ENCODE measurements at places on chromosomes 5 and 9.

DNA sequence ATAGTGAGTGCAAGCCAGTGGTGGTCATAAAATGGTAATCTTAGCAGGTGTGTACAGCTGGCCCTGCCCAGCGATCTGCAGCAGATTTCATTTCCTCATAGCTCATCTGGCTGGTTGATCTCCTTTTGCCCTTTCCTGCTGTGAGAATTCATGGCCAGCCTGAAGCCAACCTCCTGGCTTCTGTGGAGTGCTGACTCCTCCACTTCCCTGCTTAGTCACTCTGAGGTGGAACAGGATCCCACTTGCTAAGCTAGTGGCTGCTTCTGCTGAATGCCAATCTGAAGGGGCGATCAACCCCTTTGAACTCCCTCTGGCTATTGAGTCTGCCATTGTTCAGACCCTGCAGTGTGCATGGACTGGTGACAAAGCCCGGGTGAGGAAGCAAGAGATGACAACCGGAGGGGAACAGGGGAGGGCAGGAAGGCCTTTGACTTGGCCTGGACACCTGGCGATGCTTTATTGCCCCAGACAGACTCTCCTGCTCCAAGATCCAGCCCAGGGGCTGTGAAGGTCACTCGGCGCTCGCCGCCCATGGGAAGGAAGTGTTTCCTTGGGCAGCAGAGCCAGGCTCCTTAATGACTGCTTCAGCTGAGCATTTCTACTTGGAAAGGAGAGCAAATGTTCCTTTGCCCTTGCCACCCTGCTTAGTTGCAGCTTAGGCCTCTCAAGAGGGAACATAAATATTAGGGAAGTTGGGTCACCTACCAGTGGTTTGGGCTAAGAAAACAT lies 341.1 kb downstream of the ZSWIM6 start:
- no peak for DNase-seq

DNA sequence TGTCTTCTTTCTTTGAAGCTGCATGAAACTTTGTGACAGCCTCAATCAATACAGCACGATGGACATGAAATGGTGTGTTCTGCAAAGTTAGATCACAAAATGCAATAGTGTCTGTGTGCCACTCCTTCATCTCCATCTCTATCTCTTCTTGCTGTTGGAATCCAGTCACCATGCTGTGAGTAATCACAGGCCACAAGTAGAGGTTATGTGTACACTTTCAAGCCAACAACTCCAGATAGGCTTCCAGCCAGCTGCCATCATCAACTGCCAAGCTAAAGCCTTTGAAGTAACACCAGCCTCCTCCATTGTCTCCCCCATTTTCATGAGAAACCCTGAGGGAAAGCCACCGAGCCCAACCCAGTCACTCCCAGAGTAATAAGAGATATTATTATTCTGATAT lies 360.6 kb downstream of the PTPRD start:
- no peak for DNase-seq

DNA sequence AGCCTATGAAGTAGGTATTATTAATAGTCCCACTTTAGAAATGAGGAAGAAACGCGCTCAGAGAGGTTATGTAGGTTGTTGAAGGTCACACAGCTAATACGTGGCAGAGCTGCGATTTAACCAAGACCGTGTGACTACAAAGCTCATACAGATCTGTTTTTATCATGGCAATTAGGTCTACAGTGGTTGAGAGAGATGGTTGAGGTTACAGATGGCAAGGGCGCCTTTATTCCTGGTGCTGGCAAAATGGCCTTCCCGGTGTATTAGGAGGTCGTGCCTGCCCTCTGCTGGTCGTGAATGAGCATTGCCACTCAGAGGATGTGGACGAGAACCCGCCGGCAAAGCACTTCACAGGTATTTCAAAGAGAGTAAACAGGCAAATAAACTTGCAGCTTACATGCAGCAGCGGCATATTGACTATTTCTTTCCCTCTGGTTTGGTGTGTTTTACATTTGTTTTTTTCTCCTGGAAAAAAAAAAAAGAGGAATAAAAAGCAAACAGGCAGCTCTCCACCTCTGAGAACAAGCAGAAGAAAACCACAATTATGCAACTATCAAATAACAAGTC lies 65.3 kb upstream of the EGFLAM start:
- DNase-seq, result peak; percentile 52

GRCh38 chr5:74056789-74057164 lies 430.8 kb downstream of the ARHGEF28 start:
- DNase-seq, result no peak

GRCh38 chr5:115366223-115366622 lies 69.8 kb upstream of the CCDC112 start:
- no peak for DNase-seq

DNA sequence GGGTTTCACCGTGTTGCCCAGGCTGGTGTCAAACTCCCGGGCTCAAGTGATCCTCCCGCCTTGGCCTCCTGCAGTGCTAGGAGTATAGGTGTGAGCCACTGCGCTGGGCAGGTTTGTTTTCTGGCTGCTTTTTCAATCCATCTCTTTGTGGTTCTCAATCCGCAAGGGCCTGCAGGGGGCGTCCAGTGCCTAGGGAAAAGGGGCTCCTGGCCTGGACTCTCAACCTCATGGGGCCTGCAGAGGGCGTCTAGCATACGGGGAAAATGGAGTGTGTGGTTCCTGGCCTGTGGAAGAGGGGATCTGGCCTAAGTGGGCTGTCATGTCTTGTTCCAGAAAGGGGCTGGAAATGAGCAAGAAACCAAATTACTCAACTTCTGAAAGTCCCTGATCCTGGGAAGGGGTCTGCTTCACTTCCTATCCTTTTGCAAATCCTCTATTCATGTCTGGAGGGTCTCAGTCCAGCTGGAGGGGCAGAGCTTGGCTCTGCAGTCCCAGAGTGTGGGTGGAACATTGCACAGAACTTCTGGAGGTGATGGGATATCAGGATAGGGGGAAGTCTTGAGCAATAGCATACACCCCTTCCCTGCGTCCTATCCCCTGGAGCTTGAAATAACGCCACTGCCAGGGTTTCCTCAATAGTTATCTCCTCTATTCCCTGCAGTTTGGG lies 12.7 kb upstream of the CCL27 start:
- DNase-seq, result peak; percentile 87

- no peak for DNase-seq
Observed at GRCh38 chr9:93859431-93860215, 95.5 kb downstream of the BARX1 start.

DNA sequence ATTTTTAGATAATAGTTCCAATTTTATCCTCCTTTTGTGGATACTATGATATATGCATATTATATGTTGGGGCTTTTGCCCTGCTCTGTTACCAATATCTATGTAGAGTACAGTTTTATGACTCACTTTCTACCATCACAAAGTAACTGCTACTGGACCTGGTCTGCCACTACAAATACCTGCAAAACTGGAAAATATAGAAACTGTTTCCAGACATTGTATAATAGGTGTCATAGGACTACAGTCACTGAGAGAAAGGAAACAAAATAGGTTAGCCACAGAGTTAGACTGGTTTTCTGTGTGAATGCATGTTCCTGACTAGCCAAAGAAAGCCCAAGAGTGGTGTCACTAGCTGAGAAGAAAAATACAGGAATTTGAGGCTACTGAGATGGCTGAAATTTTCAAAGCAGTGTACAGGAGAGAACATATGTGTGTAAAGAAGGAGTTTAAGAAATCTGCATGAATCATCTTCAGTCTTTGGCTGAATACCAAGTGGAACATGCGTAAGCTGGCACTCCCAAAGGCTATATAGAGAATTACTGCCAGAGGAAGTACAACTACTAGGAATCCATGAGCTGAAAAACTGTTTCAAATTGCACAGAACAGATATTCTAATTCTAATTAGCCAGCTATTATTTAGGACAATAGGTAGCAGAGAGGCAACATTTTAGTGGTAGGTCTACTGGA lies 29.0 kb upstream of the FAM174A start:
- no peak for DNase-seq

- no peak for DNase-seq
Observed at GRCh38 chr5:176379881-176380280, 8.5 kb downstream of the NOP16 start.

DNA sequence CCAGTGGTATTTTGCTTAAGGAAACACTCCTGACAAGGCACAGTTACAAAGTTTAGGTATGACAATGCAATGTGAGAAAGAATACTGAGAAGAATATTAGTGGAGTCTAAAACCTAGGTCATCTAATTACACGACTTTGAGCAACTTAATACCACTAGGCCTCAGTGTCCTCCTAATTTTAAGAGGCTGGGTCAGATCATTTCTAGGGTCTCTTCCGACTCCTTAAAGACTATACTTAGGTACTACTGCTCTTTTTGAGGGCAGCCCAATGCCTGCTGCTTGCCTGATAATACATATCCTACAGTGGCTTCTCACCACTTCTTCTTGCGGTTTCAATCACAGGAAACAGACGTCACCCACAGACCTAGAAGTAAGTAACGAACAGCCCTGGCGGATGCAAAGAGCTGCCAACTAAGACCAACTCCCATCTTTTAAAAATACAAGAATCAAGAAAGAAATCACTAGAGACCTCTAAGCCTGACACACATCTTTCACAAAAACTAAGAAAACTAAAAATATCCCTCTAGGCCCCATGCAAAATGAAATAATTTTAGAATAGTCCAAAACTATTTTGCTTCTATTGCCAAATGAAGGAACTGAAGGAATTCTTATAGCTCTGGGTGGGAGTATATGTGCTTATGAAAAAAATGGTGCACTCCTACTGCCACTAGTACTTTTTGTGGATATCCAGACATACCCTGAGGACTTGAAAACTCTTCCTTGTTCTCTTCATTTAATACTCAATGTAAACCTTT lies 13.1 kb downstream of the DIAPH1 start:
- no peak for DNase-seq

DNA sequence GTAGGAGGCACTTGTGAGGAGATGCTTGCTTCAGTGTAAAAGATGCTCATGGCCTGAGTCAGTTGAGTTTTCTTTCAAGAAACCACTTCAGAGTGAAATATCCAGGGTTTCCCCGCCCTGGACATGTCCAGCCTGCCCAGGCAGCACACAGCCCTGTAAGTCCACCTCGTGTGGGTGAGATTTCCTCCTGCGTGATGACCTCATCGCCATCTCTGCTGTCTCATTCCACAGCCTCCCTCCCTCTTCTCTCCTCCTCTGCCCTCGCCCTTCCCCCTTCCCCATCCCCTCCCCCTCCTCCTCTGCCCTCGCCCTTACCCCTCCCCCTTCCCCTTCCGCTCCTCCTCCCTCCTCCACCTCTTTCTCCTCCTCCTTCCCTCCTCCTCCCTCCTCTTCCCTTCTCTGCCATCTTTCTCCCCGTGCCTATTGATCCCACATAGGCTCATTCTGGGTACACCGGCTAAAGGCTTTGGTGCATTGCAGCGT lies 34.0 kb upstream of the NCS1 start:
- DNase-seq, result peak; percentile 41

DNA sequence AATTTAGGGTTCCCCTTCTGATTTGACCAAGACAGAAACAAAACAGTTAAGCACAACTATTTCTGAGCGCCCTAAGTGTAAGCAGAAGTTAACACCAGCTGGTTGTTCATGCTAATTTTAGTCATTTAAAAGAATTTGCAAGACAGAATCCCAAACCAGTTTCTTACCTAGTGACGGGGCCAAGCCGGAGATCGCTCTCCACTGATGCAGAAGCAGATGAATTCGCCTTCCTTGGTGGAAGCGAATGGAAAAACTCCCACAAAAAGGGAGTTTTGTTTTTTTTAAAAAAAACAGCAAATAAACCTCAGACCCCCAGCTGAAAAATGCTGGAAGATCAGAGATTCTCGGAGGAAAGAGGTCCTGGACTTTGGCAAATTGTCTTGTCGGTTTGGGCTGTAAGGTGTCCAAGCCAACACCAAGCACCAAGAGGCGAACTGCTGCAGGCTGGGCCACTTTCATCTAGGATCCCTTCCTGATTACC lies 47.4 kb upstream of the GLDC start:
- DNase-seq, result no peak

DNA sequence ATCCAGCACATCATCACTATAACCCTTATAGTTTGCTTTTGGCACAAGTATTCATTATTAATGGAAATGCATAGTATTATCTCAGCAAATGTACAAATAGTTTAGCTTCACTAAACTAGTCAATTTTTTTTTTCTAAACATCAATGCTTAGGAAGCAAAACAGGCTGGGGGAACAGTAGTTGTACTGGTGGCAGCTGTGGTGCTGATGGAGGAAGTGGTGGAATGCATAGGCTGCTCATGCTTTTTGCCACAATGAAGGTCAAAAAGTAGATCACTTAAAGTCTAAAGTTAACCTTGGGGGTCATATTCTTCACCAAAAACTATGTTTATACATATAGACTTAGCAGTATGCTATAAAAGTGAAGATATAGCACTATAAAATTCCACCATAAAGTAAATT lies 36.3 kb upstream of the CDKN2B start:
- no peak for DNase-seq

GRCh38 chr9:26033336-26033735 lies 355.1 kb upstream of the TUSC1 start:
- no peak for DNase-seq

DNA sequence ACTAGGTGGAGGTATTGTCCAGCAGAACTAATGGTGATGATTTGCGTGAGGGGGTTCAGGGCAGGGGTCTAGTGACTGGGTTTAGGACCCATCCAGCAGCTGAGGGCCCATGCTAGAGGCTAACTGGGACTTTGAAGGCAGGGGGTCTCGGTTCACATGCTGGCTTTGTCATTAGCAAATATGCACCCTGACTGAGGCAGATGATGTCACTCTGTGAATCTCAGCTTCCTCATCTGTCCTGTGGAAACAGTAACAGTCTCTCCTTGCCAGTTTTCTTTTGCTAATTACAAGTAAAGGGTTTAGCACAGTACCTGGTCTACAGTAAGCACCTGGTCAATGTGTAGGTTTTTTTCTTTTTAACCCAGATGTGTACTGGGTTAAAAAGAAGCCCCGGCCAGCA lies 5.2 kb downstream of the SH2D3C start:
- no peak for DNase-seq

- DNase-seq, result no peak
Observed at GRCh38 chr9:124218438-124218982, 39.2 kb upstream of the NEK6 start.

GRCh38 chr9:2620919-2621721 lies 467 bp upstream of the VLDLR start:
- peak; percentile 80 for DNase-seq

DNA sequence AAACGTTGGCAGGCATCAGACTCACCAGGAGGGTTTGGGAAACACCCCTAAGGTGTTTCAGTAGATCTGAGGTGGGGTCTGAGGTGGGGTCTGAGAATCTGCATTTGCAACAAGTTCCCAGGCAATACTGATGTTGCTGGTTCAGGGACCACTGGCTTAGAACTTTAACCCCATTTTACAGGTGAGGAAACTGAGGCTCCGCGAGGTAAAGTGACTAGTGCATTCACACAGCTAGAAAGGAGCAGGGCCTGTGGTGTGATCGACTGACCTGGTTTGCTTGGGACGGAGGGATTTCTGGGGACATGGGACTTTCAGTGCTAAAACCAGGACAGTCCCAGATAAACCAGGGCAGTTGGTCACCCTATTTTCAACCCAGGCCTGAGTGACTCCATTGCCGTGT lies 81.4 kb upstream of the ZNF618 start:
- DNase-seq, result no peak
